ENCODE measurements at places on chromosomes 5 and 9.

DNA sequence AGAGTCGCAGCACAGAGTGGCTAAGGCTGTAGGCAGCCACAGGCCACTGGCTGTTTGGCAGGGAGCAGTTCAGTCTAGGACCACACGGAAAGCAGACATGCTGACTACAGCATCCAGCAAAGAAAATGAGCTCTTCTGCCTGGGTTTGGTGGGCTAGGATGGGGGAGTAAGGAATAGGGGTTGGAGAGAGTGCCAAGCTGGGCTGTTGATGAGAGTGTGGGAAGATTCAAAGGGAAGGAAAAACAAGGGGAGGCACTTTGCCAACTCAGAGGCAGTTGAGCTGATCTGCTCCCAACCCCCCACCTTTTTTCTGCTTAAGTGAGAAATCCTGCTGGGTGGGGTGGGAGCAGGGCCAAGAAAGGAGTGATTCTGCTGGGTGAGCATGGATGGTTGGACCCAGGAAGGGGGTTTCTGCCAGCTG, 35.9 kb downstream of the SVEP1 start:
- peak; percentile 48 for DNase-seq

- DNase-seq = no peak
Measured at GRCh38 chr9:72977670-72978069, 24.8 kb upstream of the ALDH1A1 start.

GRCh38 chr5:95087816-95088317, 197.0 kb downstream of the MCTP1 start:
- DNase-seq = no peak

- DNase-seq = peak; percentile 59
Measured at GRCh38 chr9:126985870-126986498, 71.4 kb downstream of the RALGPS1 start.
